Gastroesophageal sphincter (tissue), 4 donors: ENCODE measurements at places on chromosomes 6 and 20. TPM values are rescaled to one million over a fixed set of nuclear protein-coding genes. Genes with fewer than 3 reads are reported as not detected.
A peak's percentile ranks its signal among the peaks of the same experiment; 100 is the strongest.

DNA sequence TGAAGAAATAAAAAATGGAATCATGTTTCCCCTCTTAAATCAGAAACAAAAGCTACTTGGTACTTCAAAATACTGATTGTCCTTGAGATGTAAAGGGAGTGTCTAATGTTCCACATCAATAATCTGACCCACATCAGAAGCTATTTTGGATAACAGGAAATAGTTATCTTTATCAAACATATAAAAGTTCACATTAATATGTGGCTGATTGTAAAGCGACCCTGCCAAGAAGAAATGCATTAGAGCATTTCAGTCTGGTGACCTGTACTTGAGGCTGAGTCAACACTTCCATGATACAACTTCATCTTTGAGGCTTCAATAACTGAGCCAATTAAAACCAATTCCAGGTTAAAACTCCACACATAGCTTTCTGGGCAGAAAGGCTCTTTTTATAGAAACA is 31.8 kb downstream of the SYNE1 start:
- no peak for ATAC-seq

DNA sequence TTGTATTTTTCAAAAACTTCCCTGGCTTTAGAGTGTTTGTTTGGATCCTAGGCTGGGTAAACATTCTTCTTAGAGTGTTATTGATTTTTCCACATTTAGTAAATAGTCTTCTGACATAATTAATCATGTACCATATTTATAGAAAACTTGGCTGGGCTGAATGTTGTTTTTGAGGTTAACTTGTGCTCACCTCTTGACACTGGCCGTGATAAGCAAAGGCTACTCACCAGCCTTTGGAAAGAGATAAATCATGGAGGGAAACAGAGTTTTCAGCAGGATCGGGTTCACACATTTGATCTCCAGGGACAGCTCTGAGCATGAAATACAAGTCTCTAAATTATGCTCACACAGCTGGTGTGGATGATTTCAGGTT is 6.2 kb upstream of the CD93 start:
- no peak for ATAC-seq

- ATAC-seq, result no peak
Measured at GRCh38 chr20:20837574-20838021, 125.2 kb upstream of the RALGAPA2 start.

- no peak for ATAC-seq
Measured at GRCh38 chr6:158687506-158687905, 37.7 kb downstream of the SYTL3 start.

GRCh38 chr6:47733879-47734558 is 35.6 kb downstream of the ADGRF4 start:
- no peak for ATAC-seq

DNA sequence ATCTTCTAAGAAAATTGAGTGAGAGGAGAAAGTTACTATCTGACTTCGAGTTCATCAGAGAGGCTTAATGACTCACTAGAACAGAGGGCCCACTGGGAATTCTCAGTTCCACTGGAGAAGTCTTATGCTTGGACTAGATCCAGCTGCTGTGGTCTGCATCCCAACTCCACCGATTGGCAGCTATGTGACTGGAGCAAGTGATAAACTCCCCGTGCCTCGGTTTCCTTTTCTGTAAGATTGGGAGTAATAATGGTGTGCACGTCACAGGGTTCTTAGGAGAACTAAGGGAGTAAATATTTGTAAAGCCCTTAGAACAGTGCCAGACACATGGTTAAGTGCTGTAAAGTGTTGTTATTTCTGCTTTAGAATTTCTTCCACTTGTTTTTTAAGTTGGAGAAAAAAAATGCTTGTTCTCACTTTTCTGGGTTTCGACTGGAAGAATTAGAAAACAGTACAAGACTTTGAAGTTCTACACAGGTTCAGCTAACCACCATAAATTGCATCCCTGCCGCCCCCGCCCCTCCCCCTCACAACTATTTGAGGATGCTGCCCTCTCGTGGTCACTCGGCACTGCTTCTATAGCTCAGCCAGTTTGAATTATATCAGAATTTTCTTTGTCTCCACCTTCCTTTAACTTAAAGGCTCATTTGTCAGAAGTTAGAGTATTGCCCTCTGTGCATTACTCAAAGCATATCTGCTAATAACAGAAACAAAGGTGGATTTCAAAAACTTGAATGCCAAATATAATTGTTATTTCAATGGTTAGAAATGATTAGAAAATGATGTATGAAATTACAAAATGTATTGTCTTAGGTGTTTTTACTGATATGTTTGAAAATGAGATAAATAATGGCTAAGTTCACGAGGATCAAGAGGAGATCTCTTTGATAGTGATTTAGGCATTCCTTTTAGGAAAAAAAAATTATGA is 95.0 kb upstream of the IFNGR1 start:
- peak; percentile 77 for ATAC-seq

GRCh38 chr20:62598761-62599194 is 43.5 kb upstream of the SLCO4A1 start:
- no peak for ATAC-seq

GRCh38 chr6:70130865-70131264 is 172.0 kb downstream of the COL9A1 start:
- ATAC-seq, result no peak

GRCh38 chr20:37390891-37391525 is 45.1 kb downstream of the SRC start:
- ATAC-seq, result no peak

GRCh38 chr6:118755941-118756646 is 104.7 kb upstream of the CEP85L start:
- ATAC-seq, result no peak

- no peak for ATAC-seq
Measured at GRCh38 chr20:33262658-33263065, 20.4 kb upstream of the BPIFB1 start.

DNA sequence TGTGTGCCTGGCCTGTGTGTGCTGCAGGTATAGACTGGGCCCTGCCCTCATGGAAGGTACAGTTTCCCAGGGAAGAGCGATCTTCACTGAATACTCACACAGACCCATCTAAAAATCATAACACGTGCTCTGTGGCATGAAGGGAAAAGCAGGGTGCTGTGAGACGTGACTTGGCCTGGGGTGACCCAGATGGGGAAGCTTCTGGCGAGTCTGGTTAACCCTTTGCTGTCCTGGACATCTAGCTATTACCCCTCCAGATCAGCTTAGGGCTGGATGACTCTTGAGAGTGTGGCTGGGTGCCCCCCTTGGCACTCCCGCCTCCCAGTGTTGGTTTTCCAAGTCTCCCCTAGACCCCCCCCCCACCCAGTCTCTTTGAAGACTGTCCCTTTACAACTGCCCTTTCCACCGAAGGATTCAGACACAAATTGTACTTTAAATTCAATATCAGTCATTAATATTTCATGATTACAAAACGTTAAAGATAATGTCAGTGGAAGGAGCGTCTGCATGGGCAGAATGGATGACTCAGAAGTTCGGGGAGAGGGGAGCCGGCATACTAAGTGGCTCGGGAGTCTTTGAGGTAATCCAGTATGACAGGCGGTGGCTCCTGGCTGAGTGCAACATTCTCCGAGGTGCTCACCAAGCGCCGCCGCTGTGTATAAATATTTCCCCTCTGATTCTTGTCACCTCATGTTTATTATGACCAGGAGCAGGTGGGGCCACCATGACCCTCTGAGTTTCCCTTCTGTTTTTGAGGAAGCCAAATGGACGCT is 77.3 kb downstream of the CD40 start:
- ATAC-seq, result no peak

- ATAC-seq, result no peak
Measured at GRCh38 chr6:113683968-113684367, 173.2 kb upstream of the MARCKS start.

DNA sequence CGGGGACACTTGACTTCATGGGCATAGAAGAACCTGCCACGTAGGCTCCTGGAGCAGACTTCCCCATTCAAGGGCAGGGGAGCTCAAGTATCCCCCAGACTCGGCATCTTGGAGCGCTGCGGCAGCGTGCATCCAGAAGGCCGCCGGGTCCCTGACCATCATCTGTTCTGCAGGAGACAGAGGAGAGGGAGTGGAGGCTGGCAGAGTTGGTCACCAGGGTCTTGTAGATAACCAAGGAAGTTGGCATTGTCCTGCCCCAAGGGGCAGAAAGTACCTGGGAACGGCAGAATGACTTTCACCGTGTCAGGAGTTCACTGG is 82.8 kb downstream of the TCP11 start:
- no peak for ATAC-seq

DNA sequence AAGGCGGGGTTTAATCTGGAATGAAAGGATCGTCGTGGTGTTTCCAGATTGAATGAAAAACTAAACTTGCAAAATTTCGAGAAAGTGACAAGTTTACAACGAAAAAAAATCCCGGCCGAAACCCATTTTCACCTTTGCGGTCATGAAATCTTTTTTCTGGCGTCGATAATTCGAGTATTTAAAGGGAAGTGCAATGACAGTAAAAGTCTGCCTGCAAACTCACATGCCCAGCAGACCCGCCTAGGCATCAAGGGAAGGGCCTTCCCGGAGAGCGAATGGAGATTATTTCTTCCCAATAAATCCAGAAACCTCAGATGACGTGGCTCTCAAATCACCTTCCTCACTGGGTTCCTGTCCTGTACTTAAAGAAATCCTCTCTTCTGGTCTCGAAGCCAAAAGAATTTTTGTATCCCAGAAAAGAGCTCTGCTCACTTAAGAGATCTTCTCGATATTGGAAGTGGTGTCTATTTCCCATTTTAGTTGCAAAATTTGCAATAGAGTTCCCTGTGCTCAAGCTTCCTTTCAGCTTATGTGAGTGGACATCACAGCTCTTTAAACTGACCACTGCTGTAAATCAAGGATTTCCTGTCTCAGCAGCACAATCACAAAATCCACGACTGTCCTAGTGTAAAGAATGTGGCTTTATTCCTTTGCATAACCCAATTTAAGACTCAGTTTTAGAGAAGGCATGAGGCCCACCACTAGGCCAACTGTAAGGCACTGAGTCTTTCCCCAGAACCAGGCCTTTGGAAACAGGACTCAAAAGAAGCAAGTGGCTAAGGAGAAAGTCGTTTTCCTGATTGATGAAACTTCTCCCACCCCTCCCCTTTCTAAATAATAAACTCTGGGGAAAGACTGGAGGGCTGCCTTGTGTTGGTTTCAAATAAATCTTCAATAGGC is 3.9 kb downstream of the OLIG3 start:
- no peak for ATAC-seq

GRCh38 chr6:79634491-79635231 is 3.5 kb downstream of the SH3BGRL2 start:
- ATAC-seq, result no peak

DNA sequence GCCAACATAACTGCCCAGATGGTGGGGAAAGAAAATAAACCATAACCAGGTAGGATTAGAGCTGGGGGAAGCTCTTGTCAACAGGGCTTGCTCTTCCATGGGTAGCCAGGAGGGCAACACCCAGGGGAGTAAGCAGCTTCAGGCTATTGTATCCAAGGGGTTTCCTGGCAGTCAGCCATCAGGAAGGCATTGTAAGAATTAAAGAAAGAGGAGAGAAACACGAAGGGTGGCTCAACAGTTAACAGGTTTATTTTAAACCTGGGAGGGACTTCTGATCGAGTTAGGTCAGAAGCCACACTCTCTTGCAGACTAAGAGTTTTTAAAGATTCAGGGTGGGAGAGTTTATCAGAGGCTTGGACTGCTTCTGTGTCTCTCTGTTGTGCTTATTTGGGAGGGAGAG is 114.2 kb downstream of the QRSL1 start:
- no peak for ATAC-seq

GRCh38 chr6:38191418-38191817 is 371.9 kb downstream of the ZFAND3 start:
- no peak for ATAC-seq

- ATAC-seq, result no peak
Measured at GRCh38 chr6:162580619-162581018, 146.9 kb downstream of the PRKN start.

- no peak for ATAC-seq
Measured at GRCh38 chr20:1882026-1882425, 13.2 kb upstream of the SIRPA start.

DNA sequence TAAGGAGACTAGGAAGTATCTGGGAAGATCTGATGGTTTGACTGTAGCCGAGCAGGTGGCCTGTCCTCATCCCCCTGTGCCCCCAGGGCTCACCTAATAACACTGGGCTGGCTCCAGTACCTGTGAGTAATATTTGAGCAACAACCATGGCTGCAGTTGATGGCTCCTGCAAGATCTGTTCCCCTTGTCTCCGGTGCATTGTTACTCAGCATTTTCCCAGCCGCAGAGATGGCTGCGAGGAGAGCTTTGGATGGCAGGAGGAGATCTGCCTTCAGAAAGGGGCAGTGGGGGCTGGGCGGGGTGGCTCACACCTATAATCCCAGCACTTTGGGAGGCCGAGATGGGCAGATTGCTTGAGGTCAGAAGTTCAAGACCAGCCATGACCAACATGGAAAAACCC is 39.3 kb downstream of the PTK7 start:
- no peak for ATAC-seq

DNA sequence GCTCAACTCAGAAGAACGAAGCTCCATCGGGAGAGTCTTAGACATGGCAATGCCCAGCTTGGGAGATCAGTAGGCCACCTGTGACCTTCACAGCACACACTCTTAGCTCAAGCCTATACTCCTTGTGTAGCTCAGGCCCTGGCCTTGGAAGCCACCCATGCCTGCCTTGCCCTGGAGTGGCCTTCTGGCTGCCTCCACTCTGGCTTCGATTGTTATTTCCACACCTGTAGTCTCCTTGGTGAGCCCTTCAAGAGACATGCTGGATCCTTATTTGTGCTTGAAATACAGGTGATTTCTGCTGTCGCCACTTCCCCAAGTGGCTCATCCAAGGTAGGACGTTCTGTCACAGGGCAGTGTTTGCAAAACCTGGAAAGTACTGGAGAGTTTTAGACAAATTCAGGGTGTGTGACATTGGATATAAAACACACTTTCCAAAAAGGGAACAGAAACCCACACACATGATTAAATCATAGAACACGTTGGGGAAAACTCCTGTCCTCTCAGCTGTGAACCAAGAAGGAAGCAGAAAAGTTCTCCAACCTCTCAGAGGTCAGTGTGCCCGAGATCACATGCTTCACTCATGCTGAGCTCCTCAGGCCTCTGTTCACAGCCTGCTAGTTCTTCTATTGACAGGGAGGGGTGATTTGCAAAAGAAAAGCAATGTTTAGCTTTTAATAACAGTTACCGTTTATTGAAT is 391.8 kb downstream of the CDC5L start:
- no peak for ATAC-seq

GRCh38 chr6:27986928-27987725 is 30.1 kb downstream of the OR2B6 start:
- ATAC-seq, result no peak

- ATAC-seq, result no peak
Measured at GRCh38 chr6:89525786-89526562, 93.0 kb downstream of the ANKRD6 start.

GRCh38 chr20:11178946-11179654 is 505.3 kb upstream of the JAG1 start:
- ATAC-seq, result no peak

- ATAC-seq, result no peak
Measured at GRCh38 chr6:109964949-109965348, 13.2 kb upstream of the GPR6 start.

Gene RBM24
- 4.7 TPM for total RNA-seq

Gene DCBLD1
- total RNA-seq, result 10.9 TPM

Gene COL12A1
- 101 TPM for total RNA-seq

Gene C6orf52
- not detected for total RNA-seq

Gene C2
- 11.5 TPM for total RNA-seq

Gene SLC52A3
- 1.7 TPM for total RNA-seq

Gene RIN2
- total RNA-seq, result 50.8 TPM

Gene MACROD2
- 4.0 TPM for total RNA-seq

Gene TTK
- not detected for total RNA-seq

Gene CTAGE9
- not detected for total RNA-seq

Gene PAK5
- total RNA-seq, result 0.54 TPM

Gene EDEM2
- 14.2 TPM for total RNA-seq

Gene HLA-DPA1
- total RNA-seq, result 63.7 TPM

Gene ZNF391
- 2.7 TPM for total RNA-seq

Gene PGC
- not detected for total RNA-seq

Gene SIRT5
- total RNA-seq, result 13.1 TPM

Gene TRIM31
- not detected for total RNA-seq
